ENCODE measurements at places on chromosomes 3 and 15.
A peak's percentile ranks its signal among the peaks of the same experiment; 100 is the strongest.

DNA sequence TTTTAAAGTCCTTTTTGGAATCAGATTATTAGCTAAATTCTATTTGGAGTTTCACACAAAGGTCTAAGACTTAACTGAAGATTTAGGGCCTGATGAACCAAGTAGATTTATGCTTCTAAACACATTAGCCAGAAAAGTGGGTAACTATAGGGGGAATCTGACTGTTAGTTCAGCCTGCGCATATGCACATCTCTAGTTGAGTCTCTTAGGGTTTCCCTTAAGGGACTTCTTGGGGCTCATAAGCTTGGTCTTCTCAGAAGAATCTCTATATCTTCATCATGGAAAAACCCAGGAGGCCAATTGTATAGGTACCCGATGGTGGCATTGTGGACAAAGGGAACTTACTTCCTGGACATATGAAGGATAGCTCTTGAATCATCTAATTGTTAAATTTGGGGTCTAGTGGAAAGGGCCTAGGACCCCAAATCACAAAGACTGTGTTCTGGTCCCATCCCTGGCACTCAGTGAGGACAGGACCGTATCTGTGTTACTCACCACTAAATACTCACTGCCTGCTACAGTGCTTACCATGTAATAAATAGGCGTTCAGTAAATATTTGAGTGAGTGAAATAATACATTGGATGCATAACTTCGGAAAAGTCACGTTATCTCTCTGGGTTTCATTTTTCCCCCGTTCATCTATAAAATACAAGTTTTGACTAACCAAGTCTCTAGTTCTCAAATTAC lies 17.0 kb downstream of the SELENOT start:
- DNase-seq, result no peak

GRCh38 chr15:70558406-70559264 lies 204.7 kb downstream of the UACA start:
- no peak for DNase-seq

- DNase-seq, result no peak
Measured at GRCh38 chr15:31439328-31439727, 112.7 kb downstream of the KLF13 start.

DNA sequence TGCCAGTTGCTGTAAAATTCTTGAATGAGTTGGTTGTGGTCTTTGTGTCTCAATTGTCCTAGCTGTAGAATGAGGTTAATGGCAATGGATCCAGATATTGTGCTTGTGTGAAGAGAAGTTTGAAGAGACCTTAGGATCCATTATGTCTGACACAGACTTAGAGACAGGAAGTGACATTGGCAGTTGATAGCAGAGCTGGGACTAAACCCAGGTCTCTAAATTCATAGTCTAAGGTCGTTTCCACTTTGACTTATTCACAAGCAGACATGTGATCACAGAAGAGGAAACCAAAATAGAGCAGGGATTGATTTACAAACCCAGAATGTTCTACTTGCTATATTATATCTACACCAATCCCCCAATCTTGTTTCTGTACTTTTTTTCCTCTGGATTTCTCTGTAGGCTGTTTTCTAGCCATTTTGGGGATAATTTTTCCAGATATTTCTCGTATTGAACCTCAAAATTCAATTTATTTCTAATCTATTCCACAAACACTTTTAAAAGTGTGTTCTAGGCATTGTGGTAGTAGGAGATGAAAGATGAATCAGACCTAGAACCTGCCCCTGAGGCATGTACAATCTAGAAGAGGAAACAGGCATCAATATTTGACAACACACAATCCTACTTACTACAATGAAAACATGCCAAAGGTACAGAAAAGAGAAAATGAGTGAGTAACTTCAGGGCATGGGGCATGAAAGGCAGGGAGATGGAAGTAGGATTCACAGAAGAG lies 123.3 kb downstream of the NFKBIZ start:
- no peak for DNase-seq

- no peak for DNase-seq
Measured at GRCh38 chr15:60363087-60363549, 34.7 kb downstream of the ANXA2 start.

DNA sequence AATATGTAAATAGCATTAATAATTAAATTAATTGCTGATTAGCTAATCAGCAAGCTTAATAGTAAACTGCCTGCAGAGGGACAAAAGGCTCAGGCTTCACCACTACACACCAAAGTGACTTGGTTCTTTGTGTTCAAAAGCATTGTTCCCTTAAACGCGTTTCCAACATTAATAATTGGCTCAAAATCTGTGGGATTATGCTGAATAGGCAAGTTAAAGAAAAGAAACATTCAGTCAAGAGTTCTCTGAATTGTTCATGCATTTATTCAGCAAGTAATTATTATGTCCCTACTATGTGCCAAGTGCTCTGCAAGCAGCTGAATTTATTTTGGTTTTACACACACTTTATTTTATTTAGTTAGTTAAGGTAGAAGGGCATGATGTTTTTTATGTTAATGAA lies 558.5 kb upstream of the ARRDC4 start:
- no peak for DNase-seq

- DNase-seq, result no peak
Measured at GRCh38 chr15:99605490-99605931, 39.7 kb downstream of the MEF2A start.

DNA sequence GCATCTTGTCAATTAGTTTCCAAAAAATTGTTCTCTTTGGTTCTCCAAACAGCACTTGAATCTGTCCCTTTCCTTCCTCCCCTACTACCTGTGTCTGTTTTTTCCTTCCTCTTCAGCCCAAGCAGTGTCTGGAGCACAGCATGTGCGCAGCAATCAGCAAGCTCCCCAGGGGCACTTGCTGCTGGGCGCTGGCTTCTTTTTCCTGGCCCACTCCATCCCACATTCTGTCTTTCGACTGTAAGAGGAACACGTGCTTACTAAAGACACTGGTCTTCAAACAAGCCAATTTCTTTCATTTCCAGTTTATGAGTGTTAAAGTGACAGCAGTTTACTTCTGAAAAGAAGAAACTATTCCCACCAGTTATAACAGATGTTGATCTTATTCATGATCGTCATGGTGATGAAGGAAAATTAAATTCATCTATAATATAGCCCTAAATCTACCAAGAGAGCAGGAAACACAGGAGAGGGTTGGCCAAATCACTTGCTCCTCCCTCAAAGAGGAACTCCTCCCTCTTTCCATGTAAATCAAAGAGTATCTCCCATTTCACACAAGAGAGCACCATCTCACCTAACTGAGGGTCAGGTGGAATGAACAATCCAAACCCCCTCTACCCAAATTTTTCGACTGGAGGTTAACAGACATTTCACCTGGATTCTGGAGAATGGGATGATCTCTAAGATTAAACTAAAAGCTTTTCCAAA lies 115.4 kb downstream of the IGF2BP2 start:
- no peak for DNase-seq

DNA sequence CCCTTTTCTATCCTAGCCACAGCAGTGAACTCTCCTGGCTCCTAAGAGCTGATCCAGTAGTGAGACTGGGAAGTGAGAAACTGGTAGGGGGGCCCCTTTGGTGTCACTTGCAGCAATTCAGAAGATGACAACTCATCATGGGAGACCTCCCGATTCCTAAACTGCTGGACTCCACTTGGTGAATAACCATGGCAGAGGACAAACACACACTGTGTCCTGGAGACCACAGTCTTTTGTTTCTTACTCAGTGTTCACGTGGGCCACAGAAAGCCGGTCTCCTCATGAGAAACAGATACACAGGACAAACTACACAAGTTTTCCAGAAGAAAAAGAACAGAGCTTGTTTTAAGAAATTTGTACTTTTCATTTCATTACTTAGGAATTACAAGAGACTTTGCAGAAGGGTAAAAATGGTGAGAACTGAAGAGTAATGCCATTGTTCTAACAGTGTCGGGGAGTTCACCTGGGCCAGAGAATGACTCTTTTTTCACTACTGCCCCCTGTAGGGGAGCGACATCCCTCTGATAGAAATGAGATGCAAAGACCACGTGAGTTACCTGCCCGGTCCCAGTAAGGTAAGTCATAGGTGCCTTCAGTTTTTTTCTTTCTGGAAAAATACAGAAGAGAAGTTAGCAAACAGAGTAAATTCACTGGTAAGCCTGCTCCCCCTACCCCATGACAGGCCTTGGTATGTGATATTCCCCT lies 38.1 kb downstream of the ST3GAL6 start:
- DNase-seq, result no peak

GRCh38 chr15:61857169-61857829 lies 202.9 kb downstream of the VPS13C start:
- DNase-seq, result no peak

GRCh38 chr3:138890555-138891187 lies 55.9 kb upstream of the PIK3CB start:
- DNase-seq, result peak; percentile 82

GRCh38 chr15:71449956-71450355 lies 334.7 kb downstream of the THSD4 start:
- DNase-seq, result no peak

- DNase-seq, result no peak
Measured at GRCh38 chr15:58437531-58438105, 5.8 kb downstream of the LIPC start.

- DNase-seq, result no peak
Measured at GRCh38 chr15:90031231-90031791, 30.2 kb downstream of the ZNF710 start.

DNA sequence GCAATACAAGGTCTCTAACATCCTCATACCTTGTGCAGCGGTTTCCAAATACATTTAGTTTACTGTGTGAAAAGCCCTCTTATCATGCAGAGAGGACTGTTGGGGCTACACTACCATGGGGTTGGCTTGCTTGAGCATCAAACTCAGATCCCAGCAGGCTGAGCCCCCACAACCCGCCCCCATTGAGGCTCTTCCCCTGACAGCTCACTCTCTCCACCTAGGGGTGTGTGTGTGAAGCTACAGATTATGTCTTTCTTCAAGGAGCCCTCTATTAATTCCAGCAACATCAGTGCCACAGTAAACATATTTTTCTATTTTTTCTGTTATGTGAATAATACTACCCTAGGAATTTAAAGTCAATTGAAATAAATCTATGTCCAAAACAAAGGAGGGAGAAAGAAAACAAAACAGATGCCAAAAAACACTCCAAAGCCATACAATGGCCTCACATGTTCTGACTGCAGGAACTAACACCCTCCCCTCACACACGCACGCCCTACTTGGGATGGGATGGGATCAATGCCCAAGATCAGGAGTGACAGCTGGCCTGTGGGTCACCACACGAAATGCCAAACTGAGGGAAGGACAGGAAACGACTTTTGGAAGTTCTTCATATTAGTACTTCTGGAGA lies 14.7 kb downstream of the TM4SF4 start:
- DNase-seq, result peak; percentile 24

GRCh38 chr3:88433568-88433967 lies 283.8 kb downstream of the C3orf38 start:
- no peak for DNase-seq

GRCh38 chr3:175357758-175358157 lies 498.6 kb downstream of the NAALADL2 start:
- DNase-seq, result no peak

GRCh38 chr15:29936353-29937049 lies 114.2 kb upstream of the TJP1 start:
- DNase-seq, result no peak

GRCh38 chr15:29873947-29874411 lies 51.7 kb upstream of the TJP1 start:
- no peak for DNase-seq

DNA sequence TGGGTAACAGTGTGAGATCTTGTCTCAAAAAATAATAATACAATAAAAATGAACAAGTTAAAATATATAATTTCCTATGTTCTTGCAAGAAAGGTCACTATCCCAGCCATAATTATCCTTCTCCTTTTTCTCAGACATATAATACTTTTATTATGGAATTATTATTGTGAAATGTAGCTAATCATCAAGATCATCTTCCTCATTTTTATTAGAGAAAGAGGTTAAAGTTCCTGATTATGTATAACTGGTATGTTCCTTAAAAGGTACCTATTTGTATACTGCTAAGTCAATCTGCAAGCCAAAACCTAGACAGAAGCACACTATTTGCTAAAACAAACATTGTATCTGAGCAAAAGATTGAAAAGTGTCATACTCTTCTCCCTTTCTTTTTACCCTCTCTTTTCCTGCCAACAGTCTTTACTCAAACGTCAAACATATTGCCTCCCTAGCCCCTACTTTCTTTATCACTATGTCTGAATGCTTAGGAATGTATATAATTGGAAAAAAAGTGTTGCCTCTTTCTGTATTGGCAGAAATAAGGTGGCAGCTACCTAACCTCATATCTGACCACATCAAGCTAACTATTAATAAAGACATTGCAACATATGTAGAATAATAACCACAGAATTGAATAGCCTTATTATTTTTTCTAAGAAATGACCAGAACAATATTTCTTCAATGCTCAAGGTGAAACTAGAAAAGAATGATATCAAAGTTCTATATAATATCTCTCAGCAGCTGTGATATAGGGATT lies 18.5 kb downstream of the SEC11A start:
- DNase-seq, result no peak

DNA sequence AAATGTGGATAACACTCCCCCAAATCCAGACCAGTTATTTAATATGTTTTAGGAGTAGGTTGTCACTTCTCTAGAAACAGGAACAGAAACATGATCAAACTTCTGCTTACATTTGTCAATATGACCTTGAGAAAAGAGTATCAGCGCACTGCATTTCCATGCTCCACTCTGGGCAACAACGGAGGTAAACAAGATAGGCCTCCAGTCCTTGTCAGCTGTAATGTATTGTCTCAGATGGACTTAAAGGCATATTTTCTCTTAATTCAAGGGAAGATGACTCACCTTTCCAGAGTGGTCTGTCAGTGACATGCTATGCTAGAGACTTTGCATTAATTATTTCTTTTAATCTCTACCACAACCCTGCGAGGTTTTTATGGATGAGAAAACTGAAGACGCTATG lies 51.6 kb upstream of the TCF12 start:
- no peak for DNase-seq

- no peak for DNase-seq
Measured at GRCh38 chr3:2790266-2790815, 319.8 kb downstream of the IL5RA start.

DNA sequence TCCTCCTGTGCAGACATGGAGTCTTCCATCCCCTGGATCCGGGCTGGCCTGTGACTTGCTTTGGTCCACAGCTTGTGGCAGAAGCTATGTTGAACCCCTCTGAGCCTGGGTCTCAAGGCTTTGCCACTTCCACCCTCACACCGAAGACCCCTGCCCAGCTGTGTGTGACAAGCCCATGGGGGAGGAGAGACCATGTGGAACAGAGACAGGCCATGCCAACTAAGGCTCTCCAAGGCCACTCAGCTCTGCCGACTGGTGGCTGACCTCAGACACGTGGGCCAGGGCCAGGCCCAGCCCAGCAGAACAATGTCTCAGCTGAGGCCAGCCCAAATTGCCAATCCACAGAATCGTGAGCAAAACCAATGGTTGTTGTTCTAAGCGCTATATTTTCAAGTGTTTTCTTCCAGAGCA lies 16.4 kb upstream of the CFAP100 start:
- no peak for DNase-seq
